ENCODE measurements at places on chromosomes 16 and 17.

- DNase-seq: no peak
Observed at GRCh38 chr16:50281391-50282009, 15.1 kb downstream of the ADCY7 start.

GRCh38 chr17:43931062-43931571, 11.2 kb downstream of the PPY start:
- peak; percentile 94 for DNase-seq

- DNase-seq: peak; percentile 54
Observed at GRCh38 chr17:17666111-17666714, 15.0 kb upstream of the RAI1 start.

GRCh38 chr16:87507351-87508069, 14.7 kb upstream of the ZCCHC14 start:
- no peak for DNase-seq

DNA sequence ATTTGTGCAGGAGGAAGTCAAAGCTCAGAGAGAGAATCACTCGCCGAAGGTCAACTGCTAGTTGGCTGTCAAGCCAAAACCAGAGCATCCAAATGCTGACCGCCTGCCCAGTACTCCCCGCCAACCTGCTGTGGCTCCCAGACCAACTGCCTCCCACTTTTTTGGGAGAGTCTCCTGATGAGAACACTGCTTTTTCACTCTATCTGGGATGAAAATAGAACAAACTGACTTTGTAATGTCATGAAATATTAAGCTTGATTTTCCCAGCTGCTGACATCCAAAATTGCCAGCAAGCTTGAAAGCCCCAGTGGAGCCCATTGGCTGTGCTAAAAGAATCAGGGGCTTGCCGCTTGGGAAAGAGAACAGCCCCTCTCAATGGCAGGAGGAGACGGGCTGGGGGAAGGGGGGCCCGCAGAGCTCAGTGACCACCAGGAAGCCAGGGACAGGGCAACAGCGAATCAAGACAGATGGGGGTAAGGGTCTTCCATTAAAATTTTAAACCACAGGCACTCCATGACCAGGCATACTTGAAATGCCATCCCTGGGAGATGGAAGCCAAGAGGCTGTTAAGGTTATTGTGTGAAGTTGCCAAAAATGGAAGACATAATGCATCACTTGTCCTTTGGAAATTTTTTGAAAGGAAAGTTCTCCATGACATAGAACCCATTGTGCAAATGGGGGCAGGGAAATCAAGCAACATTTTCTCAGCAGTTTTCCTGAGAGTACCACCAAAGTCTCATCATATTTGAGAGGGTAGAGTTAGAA, 125.7 kb upstream of the CDH5 start:
- no peak for DNase-seq
